Fibroblast of skin of left biceps (primary cell): ENCODE measurements at places on chromosomes 4 and X.

GRCh38 chr4:89215736-89216135 is 91.9 kb downstream of the GPRIN3 start:
- no peak for DNase-seq

GRCh38 chrX:107117993-107118321 is 665 bp downstream of the RBM41 start:
- DNase-seq, result no peak

DNA sequence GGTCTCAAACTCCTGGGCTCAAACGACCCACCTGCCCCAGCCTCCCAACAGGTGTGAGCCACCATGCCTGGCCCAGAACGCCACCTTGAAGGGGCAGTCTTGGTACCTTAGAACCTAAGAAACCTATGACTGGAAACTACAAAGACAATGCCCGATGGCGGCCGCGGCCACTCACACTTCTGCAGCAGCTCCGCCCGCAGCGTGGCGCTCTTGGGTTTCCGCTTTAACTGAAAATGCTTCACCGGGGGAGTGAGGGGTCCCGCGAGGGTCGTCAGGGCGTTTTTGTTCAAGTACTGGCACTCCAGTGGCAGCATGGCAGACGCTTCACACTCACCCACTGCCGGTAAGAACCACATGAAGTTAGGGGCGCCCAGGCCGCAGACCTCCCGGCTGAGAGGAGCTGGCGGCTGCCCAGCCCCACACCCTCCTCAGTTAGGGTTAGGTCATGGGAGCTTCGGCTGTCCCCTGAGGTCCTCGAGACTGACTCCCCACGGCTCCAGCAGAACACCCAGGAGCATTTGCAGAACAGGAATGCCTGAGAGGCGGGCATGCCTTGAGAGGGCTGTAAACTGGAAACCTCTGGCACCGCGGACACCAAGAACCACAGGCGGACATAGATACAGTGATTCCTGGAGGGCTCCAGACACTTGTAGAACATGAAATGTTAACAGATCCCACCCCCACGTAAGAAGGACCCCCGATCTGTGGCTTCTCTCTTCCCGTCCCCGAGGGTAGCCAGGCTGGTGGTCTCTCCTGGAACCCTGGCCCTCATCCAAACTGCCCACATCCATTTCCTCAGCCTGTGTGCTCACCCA is 19.0 kb downstream of the NELFA start:
- no peak for DNase-seq

- DNase-seq, result no peak
Measured at GRCh38 chr4:102730968-102731533, 29.7 kb downstream of the MANBA start.

DNA sequence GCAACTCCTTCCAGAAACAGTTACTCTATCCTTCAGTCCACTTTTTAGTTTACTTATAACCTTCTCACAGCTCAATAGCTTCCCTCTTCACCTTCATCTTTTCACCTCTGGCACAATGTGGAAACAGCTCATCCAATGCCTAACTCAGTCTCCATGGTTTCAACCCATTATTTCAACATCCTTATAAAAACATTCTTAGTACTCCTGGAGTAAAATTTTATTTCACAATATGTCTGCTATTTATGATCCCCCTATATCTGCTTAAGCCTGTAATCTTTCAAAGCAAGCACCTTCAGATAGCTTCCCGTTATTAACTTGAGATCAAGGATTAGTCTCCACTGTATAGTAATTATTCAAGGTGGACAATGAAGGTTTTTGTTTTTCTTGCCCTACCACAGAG is 156.3 kb downstream of the GASK1B start:
- DNase-seq, result no peak

GRCh38 chr4:75675004-75675531 is 1.9 kb upstream of the G3BP2 start:
- DNase-seq, result no peak

GRCh38 chr4:31104577-31104976 is 384.4 kb downstream of the PCDH7 start:
- no peak for DNase-seq

DNA sequence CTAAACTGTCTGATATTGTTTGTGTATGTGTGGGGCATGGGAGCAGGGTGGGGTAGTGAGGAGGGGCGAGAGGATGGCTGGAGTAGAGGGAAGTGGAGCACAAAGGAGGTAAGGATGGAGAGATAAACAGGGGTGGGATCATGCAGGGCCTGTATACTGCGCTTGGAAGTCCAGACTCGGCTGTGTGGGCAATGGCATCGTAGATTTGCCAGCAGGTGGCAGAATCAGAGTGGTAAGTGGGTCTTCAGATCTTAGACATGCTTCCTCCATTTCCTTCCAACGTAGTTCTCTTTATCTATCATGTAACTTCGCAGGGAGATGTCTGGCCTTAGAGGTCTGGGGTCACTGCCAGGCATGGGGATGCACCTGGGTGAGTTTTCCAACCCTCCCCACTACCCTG is 155.5 kb downstream of the PDGFRA start:
- peak; percentile 6 for DNase-seq

- no peak for DNase-seq
Measured at GRCh38 chr4:120902925-120903324, 19.6 kb downstream of the PRDM5 start.

DNA sequence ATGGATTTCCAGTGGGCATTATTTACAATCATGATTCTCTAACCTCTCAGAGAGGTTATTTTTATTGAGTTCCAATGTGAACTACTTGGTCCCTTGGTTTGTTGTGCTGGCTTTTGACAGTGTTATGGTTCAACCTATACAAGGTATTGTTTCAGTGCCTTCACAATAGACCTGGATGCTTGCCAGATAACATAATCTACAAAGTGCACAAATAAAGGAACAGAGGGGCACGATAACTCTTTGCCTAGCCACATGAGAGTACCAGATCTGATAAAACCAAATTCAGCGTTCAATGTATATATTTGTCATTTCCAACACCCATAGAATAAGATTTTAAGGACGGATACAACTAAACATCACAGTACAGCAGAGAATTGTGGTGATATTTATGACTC is 120.8 kb downstream of the RASL11B start:
- DNase-seq, result no peak

- no peak for DNase-seq
Measured at GRCh38 chr4:78018271-78019049, 38.7 kb upstream of the FRAS1 start.

- no peak for DNase-seq
Measured at GRCh38 chr4:134178706-134179105, 22.9 kb downstream of the PABPC4L start.

DNA sequence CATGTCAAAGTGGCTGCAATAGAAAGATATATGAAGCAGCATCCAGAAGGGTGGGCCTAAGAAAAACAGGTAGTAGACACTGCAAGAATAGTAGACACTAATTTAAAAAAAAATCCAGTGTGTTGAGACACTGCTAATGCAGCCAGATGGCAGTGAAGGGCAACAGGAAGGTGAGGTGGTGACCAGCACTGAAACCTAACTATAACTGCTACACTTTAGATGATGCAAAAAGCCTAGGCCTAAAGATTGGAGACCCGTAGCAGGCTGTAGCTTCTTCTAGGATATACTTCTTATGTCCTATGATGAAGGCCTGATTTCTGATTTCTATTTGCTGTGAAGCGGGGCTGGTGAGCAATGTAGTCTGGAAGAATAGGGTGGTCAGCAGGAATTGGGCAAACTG is 38.7 kb upstream of the SH3KBP1 start:
- no peak for DNase-seq

DNA sequence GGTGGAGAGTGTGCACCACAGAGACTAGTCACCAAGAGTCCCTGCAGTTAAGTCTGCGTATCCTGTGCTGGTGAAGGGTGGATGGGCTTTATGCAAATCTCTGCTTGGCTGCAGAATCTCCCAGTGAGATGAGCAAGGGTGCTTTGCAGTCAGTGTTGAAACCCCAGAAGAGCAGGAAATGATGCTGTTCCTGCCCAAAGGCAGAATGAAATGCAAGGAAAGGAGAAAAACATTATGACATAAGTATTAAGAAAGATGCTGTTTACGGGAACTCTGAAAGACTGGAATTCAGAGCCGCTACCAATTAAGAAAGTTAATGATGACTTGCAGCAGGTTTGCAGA is 25.4 kb upstream of the ACSL1 start:
- no peak for DNase-seq

GRCh38 chr4:41256740-41257256 is at the start of gene UCHL1:
Gene UCHL1 (plus strand): TSS chr4:41256928. CDS start chr4:41256977, 49 bp downstream.
- DNase-seq, result peak; percentile 86

DNA sequence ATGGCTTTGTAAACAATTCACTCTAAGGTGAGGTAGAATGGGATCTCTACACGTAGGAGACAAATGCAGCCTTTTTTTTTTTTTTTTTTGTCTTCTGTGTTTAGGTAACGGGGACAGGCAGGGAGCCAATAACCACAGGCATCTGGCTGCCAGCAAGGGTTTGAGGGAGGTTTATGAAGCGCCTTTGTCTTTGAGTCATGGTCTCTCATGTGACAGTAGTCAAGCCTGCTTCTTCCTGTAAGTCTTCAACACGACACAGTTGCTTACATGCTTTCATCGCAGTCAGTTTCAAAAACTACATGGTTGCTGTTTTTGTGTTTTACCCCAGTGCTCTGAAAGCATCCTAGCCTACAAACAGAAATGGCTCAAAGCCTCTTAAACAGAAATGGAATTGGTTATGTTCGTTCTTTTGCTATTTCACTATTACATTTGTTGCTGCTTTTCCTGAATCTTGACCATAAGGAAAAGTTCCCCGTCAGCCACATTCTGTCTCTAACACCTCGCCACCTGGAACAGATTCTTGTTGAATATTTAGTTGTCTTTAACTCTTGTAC is 127.8 kb upstream of the METTL14 start:
- no peak for DNase-seq

DNA sequence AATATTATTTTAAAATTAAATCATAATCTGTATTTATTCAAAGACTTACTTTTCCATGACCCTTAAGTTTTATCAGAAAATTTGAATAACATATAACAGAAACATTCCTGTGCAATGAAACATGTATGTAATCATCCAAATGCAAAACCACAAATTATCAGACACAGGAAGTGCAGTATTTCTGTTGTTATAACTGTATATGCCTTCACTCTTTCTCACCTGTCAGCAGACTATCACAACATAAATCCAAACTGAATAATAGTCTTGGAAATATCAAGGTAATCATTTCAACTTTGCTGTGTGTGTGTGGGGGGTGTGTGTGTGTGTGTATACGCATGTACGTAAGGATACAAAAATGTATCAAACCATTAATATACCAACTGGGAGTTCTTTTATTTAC is 285.9 kb downstream of the SLC7A11 start:
- DNase-seq, result peak; percentile 24

DNA sequence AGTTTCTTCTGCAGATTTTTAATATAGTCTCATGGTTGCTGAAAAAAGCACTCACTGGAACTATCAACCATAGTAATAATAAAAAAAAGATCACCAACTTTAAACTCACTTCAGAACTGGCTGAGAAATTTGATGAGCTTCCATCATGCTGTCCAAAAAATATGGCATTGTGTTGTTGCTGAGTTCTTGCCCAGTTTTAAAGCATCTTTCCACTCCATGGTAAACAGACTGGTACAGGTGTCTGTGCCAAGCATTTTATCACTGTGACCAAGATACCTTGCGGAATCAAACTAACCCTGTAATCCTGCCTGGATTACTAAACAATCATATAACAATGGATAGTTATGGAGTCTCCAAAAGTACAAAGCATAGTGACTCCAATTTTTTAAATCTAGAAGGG is 360.3 kb upstream of the NOCT start:
- DNase-seq, result no peak

- peak; percentile 35 for DNase-seq
Measured at GRCh38 chrX:11351375-11352295, 58.4 kb downstream of the AMELX start.

DNA sequence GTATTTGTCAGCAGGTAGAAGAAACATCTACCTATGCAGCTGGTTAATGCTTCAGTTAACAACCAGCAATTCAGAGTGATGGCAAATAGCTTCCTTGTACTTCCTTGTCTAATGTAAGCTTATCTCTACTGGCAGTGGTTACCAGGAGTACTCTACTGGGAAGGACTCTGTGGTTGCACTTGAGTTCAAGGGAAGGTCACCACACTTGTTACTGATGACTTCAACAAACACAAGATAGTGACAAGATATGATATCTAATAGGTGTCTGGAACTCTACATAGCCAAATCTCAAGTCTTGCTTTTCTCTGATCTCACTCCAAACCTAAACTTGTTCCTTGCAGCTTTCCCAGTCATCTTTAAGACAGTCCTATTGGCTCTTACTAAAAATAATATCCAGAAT is 1644.9 kb upstream of the TENM3 start:
- DNase-seq, result no peak

GRCh38 chr4:127012549-127012948 is 620.2 kb upstream of the INTU start:
- peak; percentile 68 for DNase-seq

DNA sequence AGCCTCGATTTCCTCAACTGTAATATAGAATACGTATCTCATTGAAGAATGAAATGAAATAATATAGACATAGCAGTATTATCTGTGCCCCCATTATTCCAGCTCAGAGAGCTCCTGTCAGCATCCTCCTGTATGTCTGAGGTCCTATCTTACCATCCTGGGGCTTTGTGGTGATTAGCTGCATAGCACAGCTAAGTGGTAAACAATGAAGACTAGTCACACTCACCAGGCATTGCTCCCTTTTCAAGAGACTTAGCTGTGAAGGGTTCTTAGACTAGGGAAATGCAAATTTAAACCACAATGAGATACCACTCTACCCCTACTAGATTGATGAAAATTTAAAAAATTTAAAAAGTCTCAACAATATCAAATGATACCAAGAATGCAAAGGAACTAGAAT is 172.9 kb downstream of the SLC39A8 start:
- no peak for DNase-seq

DNA sequence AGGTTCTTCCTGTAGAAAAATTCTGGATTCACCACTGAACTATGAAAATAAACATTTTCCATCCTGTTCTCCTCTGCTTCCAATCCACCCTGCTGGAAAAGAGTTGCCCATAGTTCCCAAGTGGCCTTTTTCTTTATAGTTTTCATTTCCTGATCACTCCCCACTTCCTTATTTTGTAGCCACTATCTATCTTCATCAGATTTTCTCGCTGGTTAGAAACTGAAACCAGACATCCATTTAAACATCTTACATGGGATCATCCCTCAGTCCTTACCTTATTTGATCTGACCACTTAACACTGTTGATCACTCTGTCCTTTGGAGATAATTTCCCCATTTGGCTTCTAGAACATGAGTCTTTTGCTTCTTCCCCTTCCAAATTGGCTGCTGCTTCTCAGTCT is 42.2 kb upstream of the SCOC start:
- no peak for DNase-seq

DNA sequence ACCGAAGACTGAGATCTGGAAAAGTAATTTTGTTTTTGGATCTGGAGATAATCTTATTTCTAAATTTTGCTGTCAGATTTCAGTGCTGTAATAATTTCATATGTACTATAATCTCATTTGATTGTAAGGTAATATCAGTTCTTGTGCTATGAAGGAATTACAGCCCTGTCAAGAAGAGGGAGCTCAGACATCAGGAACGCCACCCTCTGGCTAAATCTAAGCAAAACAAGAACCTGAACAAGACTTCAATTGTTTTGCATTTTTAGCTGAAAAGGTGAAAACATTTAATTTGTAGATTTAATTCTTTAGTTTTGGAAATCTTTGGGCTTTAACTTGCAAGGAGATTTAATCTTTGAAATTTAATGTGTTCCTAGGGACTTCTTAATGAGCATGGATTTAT is 525.4 kb upstream of the HS3ST1 start:
- DNase-seq, result no peak
